ENCODE measurements at places on chromosomes 2 and 18.

GRCh38 chr2:108184419-108184818 lies 55.3 kb upstream of the SULT1C3 start:
- DNase-seq, result no peak

- DNase-seq, result no peak
Observed at GRCh38 chr2:27427863-27428212, 593 bp upstream of the NRBP1 start.

DNA sequence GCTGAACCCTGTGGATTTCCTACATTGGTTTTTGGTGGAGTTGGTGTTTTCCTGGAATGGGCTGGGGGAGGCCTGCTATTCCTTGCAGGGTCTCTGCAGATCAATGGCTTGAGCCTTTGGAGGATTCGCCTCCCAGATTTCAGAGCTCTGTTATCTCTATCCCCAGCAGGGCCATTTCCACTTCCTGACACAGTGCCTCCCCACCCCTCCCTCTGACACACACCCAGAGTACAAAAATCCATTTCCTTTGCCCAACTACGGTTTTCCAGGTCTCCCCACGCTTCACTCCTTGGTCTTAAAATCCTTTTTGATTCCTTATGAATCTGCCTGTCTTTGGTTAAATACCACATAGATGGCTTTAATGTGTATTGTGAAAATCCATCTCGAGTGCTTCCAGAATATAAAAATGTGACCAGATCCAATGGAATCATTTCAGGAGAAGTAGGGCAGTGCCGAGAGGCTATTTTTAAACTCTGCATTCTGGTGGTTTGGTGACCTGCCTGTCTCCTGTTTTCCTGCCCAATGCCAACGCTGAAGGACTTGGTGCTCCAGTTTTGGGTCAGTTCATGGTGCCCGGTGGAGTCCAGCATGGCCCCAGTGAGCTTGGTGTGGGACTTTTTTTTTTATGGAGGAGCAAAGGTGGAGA lies 60.9 kb downstream of the ARL4C start:
- no peak for DNase-seq

- DNase-seq, result no peak
Observed at GRCh38 chr18:2104620-2105462, 466.5 kb downstream of the METTL4 start.

GRCh38 chr2:236772220-236772837 lies 202.7 kb downstream of the ACKR3 start:
- no peak for DNase-seq

GRCh38 chr2:192443831-192444230 lies 249.1 kb upstream of the TMEFF2 start:
- no peak for DNase-seq

GRCh38 chr2:44348400-44348799 lies 12.9 kb downstream of the PREPL start:
- DNase-seq, result no peak

- no peak for DNase-seq
Observed at GRCh38 chr18:23115683-23116096, 19.6 kb upstream of the CABLES1 start.

GRCh38 chr2:197915548-197916265 lies 111.3 kb downstream of the PLCL1 start:
- no peak for DNase-seq

DNA sequence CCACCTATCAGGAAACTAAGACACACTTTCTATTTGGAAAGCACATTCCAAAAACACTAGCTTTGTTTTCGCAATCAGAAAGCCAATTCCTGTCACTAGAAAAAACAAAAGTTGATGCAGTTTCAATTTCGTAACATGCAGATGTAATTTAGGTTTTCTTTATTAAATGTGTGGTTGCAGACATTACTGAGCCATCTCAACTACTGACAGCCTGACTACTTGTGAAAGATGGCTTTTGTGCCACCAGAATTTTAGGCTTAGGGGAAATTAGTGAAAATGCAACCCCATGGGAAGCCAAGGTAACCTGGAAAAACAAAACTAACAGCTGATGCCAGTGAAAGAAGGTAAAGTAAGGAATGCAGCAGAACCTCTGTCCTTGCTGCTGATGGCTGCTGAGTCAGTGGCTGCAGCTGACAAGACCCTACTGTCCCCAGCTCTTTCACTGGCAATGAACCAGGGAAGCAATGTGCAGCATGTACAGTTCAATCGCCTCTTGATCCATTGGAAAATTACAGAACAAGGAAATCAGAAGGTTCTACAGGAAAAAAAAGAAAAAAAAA lies 34.9 kb downstream of the FEZ2 start:
- DNase-seq, result no peak

GRCh38 chr2:147547440-147547839 lies 297.4 kb upstream of the ACVR2A start:
- no peak for DNase-seq

- DNase-seq, result no peak
Observed at GRCh38 chr18:75350512-75350839, 77.0 kb downstream of the SMIM21 start.

GRCh38 chr2:176959614-176960013 lies 253.0 kb upstream of the HNRNPA3 start:
- DNase-seq, result no peak

GRCh38 chr2:105875241-105875640 lies 130.5 kb downstream of the NCK2 start:
- no peak for DNase-seq

DNA sequence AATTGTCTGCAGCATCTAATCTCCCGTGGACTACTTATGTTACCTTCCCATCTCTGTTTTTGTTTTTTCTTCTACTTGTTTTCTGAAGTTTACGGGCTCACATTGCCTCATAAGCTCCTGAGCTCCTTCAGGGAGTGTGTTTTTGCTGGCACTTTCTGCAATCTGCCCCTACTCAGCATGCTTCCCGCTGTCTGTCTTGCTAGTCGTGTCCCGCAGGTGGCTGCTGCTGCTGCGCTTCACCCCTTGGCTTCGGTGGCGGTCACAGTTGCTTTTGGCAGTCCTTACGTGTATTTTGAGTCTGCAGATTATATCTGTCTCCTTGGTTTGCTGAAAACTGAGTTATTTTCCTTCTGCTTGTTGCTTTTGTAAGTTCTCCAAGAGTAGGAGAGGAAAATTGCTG lies 37.3 kb downstream of the FER1L5 start:
- DNase-seq, result no peak

- DNase-seq, result no peak
Observed at GRCh38 chr18:57004366-57005121, 142.3 kb upstream of the BOD1L2 start.

DNA sequence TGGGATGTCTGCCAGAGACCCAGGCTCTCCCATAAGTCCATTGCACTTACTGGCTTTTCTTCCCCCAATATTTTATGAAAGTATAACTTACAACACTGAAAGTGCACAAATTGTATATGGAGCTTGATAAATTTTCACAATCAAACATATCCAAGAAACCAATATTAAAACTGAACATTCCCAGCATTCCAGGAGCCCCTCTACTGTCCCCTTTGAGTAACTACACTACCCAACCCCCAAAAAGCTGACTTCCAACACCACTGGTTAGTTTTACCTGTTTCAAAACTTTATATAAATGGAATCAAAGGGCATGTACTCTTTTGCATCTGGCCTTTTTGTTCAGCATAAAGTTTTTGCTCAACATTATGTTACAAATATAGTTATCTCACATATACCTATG lies 35.2 kb upstream of the PKDCC start:
- no peak for DNase-seq

- no peak for DNase-seq
Observed at GRCh38 chr18:35045121-35045520, 3.9 kb downstream of the MAPRE2 start.

All from aorta (tissue), 5 donors.